Non-pigmented ciliary epithelial cell (primary cell): ENCODE measurements at places on chromosomes 13 and 19.

DNA sequence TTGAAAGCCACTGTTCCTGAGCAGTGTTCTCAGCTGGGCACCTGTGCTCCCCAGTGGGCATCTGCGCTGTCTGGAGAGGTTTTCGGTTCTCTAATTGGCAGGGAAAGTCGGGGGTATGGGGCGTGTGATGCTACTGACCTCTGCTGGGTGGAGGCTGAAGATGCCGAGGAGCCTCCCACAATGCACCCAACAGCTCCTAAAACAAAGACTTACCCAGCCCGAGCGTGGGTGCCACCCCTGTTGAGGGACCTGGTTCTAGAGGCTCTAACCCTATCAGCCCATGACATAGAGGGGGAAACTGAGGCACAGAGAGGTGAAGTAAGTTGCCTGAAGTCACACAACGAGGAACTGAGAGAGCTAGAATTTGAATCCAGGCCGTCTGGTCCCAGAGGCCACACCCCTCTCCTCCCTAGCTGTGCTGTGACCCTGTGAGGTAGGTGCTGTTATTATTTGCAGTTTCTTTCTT is 2.3 kb downstream of the SPACA4 start:
- DNase-seq = no peak

DNA sequence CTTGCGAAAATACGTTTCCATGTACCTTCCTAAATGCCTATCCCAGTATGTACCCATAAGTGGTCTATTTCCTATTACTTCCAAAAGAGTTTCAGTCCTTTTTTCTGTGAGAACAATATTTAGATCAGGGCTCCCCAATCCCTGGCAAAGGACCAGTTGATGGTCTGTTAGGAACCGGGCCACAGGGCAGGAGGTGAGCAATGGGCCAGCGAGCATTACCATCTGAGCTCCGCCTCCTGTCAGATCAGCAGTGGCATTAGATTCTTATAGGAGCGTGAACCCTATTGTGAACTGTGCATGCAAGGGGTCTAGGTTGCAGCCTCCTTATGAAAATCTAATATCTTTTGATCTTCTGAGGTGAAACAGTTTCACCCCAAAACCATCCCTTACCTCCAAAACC is 859.1 kb downstream of the SLITRK6 start:
- DNase-seq = no peak

DNA sequence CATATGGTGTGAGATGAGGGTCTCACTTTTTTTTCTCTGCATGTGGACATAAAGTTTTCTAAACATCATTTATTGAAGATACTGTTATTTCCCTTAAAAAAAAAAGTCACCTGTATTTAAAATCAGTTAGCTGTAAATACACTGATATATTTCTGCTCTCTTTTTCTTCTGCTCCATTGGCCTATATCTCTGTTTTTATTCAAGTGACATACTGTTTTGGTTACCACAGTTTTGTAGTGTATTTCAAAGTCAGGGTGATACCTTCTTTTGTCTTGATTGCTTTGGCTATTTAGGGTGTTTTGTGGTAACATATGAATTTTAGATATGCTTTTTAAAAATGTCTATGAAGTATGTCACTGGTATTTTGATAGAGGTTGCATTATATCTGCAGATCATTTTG is 15.8 kb upstream of the ZNF431 start:
- no peak for DNase-seq

- DNase-seq = no peak
Measured at GRCh38 chr19:40149501-40149900, 41.7 kb upstream of the MAP3K10 start.

- no peak for DNase-seq
Measured at GRCh38 chr19:18264971-18265540, 9.2 kb downstream of the IQCN start.

- DNase-seq = no peak
Measured at GRCh38 chr19:18002347-18002850, 5.6 kb upstream of the ARRDC2 start.

- DNase-seq = no peak
Measured at GRCh38 chr19:39411081-39411831, 1.2 kb upstream of the PLEKHG2 start.

DNA sequence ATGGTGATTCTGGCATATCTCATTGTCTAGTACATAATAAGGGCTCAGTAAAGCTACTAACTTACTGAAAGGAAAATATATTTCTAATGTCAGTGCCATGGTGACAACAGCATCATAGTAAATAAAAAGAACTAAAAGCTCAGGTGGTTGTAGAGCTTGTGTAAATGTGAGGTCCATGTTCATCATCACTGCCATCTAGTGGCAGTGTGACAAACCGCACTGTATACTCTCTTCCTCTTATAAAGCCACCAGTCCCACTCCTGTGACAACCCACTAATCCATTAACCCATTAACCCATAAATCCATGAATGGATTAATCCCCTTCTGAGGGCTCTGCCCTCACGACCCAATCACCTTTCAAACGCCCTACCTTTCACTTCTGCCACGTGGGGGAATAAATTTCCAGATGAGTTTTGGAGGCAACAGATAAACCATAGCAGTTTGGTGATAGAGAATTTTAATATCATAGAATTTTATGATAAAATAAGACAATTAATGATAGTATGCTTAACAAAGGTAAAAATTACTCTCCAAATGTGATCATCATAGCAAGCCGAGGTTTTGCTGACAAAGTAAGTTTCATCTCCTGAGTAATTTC is 160.4 kb upstream of the SGCG start:
- peak; percentile 17 for DNase-seq

GRCh38 chr13:66585669-66586203 is 644.4 kb downstream of the PCDH9 start:
- no peak for DNase-seq

- DNase-seq = no peak
Measured at GRCh38 chr19:18520848-18521691, 800 bp downstream of the ELL start.

DNA sequence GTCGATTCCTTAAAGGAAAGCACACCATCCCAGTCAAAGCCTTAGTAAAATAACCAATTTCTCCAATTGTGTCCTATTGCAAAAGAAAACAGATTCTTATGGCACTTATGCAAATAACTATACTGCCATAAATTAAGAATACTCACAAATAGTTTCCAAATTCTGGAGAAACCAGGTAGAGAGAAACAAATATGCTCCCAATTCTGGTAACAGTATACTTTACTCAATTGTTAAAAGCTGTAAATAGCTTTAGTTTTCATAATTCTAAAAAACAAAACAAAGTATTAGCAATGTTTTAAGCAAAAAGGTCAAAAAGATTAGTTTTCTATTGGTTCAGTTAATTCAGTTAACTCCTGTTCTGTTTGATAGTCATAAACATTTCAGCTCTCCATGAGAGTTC is 18.2 kb upstream of the UBAC2 start:
- DNase-seq = no peak

- no peak for DNase-seq
Measured at GRCh38 chr13:70723732-70724131, 615.5 kb upstream of the KLHL1 start.

- no peak for DNase-seq
Measured at GRCh38 chr13:92265408-92265807, 867.0 kb downstream of the GPC5 start.

GRCh38 chr13:44058624-44059215 is 179.0 kb downstream of the LACC1 start:
- no peak for DNase-seq

- DNase-seq = no peak
Measured at GRCh38 chr19:6431891-6432290, 1.7 kb downstream of the SLC25A41 start.

DNA sequence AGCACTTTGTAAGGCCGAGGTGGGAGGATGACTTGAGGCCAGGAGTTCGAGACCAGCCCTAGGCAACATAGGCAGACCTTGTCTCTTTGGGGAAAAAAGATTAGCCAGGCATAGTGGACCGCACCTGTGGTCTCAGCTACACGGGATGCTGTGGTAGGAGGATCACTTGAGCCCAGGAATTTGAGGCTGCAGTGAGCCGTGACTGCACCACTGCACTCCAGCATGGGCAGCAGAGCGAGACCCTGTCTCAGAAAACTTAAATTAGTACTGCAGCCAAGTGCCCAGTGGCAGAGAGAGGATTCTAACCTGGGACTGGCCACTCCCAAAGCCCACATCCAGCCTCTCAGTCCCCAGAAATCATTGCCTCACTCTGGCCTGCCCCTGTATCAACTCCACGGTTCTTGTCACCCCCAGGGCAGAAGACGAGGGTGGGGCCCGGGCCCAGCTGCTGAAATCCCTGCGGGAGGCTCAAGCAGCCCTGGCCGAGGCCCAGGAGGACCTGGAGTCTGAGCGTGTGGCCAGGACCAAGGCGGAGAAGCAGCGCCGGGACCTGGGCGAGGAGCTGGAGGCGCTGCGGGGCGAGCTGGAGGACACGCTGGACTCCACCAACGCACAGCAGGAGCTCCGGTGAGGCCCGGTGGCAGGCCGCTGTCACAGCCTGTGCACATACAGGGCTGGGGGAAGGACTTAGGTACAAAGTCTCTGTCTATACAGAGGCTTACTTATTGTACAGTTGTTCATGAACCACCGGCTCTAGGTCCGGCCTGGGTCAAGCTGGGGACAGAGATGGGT is 53.4 kb downstream of the KCNC3 start:
- DNase-seq = no peak

- no peak for DNase-seq
Measured at GRCh38 chr19:46618670-46619231, 6.1 kb downstream of the PTGIR start.

GRCh38 chr13:76160961-76161925 is 525.1 kb downstream of the LMO7 start:
- DNase-seq = no peak

GRCh38 chr13:53560556-53560955 is 531.9 kb downstream of the OLFM4 start:
- DNase-seq = no peak

DNA sequence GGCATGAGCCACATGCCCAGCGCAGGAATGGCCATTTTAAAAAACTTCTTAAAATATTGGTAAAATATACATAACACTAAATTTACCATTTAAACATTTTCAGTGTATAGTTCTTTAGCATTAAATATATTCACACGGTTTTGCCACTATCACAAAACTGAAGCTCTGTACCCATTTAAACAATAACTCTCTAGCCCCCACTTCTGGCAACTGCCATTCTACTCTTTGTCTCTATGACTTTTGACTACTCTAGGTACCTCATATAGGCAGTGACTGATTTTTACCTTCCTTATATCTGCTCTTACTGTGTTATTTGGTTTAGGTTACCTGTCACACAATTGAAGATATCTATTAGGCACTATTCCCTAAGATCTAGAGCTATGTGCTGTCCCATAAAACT is 2.3 kb upstream of the KBTBD7 start:
- DNase-seq = no peak

DNA sequence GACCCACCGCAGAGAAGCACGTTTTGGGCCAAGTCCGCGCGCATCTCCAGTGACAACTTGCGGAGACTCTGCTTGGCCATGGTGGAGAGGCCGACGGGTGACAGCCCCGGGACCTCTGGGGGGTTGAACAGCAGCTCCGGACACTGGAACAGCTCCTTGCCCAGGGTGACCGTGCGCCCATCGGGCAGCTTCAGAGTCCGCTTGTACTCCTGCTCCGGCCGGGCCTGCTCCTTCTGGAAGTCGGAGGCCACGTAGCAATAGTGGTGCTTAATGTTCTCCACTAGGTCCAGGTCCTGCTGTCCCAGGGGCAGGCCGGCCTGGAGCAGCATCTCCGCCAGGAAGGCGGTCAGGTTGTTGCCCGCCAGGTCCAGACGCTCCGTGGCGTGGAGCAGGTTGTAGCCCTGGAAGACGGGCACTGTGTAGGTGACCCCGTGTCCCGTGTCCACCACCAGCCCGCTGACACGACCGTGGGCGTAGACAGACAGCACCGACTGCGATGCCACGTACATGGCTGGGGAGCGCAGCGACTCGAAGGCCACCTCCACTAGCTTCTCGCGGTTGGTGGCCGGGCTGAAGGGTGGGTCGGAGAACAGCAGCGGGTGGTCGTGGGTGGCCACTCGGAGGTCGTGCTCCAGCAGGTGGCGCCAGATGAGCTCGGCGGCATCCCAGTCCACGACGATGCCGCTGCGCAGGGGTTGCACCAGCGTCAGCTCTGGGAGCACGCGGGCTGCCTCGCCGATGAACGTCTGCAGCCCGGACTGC is 743 bp downstream of the ACTL9 start:
- DNase-seq = no peak

GRCh38 chr19:34825212-34825611 is 52.2 kb upstream of the ZNF599 start:
- DNase-seq = no peak

- no peak for DNase-seq
Measured at GRCh38 chr13:99976575-99976974, 5.0 kb upstream of the ZIC5 start.

GRCh38 chr13:98374750-98375149 is 197.7 kb upstream of the RNF113B start:
- no peak for DNase-seq

DNA sequence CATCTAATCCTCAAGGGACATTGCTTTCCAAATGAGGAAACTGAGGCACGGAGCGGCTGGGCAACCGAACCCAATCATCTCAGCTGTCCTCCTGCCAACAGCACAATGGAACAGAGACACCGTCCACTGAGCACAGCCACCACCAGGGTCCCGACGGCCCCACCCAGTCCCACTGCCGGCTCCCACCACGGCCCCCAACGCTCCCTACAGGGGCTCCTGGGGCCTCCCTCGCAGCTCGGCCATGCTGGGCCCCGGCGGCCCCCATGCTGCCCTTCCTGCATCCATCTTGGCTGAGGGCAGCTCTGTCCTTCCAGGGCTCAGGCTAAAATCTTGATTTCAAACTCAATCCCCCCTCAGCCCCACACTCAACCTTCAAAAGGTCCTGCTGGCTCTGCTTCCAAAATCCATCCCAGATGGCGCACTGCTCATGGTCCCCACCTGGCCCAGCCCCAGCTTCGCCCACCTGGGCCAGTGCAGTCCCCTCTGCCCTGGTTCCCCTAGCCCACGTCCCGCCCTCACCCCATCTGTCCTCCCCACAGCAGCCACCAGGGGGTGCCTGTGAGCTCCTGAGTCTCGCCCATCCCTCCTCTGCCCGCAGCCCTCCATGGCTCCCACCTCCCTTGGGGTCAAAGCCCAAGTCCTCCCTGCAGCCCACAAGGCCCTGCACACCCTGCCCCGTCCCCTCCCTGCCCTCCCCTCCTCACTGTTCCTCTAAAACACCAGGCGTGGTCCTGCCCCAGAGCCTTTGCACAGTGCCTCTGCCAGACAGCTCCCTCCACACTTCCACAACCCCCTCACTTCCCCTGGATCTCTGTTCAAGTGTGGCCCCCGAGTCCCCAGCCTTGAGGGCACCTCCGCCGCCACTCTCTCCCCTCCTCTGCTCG is 7.9 kb downstream of the PIP5K1C start:
- no peak for DNase-seq

- DNase-seq = no peak
Measured at GRCh38 chr13:25084096-25084495, 11.8 kb upstream of the PABPC3 start.

DNA sequence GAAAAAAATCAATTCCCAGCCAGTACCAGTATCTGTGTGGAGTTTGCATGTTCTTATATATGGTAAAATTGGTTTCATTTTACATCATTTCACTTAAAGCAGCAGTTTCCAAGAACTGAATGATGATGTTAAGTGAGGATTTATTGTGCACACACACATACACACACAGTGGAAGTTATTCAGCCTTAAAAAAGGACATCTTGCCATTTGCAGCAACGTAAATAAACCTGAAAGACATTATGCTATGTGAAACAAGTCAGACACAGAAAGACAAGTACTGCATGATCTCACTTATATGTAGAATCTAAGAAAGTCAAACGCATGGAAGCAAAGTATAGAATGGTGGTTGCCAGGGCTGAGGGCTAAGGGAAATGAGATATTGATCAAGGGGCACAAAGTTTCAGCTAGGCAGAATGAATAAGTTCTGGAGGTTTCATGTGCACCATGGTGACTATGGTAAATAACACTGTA is 5.3 kb downstream of the SIGLECL1 start:
- DNase-seq = no peak

GRCh38 chr19:54229146-54229545 is 6.3 kb upstream of the LILRB3 start:
- DNase-seq = no peak
